ENCODE measurements at places on chromosomes 7 and 10.

DNA sequence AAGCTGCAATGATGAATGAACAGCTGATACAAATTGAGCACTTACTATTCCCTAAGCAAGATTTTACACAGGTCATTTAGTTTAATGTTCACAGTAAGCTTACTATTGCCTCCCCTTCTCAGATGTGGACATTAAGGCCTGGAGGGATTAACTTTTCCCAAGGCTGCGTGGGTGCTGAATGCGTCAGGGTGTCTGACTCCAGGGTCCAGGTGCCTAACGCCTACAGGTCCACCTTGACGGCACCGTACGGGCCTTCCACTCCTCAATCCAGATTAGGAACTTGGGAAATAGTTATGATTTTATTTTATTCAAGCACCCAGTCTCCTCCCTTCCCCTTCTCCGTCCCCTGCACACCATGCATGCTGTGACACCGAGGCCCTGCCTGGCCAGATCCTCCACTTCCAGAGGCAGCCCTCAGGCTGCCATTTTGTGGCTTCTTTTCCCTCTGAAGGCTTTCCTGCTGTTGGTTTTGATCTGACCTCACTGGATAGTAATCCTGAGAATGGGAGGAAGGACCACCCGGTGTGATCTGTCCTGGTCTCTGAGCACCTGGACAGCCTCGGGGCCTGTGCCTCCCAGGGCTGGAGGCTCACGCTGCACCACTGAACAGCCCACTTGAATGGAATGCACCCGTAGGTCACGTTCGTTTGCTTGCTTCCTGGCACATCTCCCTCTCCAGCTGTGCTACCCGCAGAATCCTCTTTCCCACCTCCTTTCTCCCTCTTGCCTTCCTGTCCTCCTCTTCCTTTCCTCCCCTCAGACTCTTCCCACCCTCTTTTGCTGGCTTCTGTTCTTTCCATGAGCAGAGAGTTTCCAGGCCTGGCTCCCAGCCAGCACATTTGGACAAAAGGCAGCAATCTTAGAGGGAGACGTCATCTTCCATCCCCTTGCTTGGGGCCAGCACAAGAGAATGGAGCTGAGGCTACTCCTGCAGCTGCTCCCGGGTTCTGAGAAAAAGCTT lies 14.4 kb downstream of the DENND2A start:
- DNase-seq, result peak; percentile 99

GRCh38 chr10:98097616-98098015 lies 36.8 kb upstream of the R3HCC1L start:
- DNase-seq, result no peak

DNA sequence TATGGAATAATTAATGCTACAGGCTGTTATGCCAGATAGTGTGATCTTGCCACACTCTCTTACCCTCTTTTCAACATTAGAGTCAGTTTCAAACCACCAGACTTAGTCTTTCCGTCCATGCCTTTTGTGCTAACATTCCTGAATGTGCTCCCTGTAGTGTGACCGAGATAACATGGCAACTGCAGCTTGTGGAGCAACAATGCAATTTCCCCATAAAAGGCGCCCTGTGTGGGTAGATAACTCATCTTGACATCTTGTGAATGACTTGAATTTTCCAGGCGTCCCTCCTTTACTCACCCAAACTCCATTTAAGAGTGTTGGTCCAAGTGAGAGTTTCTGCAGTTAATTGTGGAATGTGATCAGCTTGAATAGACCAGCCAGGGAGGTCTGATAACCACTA lies 99.6 kb downstream of the DNAH11 start:
- DNase-seq, result no peak

- DNase-seq, result no peak
Measured at GRCh38 chr7:1020849-1021251, 23.5 kb upstream of the GPR146 start.

DNA sequence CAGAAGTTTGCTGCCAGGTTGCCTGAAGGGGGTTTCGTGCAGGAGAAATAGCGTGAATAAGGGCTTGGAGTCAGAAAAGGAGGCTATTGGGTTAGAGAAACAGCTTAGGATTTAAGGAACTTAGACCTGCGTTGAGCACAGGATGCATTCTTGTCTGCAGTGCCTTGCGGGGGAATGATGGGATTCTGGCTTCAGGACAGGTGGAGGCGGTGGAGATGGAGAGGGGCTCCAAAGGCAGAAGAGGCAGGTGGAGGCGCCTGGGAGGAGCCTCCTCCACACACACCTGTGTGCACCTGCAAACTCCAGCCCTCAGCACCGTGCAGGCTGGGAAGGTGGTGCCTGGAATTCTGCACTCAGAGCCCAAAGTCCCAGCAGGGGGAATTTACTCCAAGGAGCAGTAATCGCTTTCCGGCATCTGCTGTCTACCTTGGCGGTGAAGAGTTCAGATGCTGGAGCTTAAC lies 1.8 kb downstream of the CLIP2 start:
- no peak for DNase-seq

DNA sequence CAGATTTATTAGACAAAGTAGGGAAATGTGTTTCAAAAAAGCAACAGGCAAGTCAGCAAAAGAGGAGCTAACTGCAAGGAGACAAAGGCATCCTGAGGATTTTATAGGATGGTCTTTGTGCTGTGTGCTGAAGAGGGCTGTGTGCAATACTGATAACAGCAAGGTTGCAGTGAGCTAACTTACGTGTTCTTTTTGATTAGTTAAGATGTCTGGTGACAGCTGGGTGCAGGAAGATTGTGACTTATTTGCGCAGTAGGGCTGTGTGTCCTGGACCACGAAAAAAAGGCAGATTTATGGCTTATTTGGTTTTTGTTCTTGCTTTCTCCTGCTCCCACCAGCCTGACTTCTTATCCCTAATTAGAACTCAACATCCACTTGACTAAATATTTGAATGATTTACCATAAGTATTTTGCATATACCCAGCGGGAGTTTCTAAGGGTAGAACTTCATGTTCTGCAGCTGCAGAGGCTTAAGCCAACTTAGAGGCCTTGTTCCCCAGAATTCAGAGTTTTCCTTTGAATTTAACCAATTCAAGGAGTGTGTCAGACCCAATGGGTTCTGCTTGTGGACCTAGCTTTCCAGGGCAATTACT lies 119.0 kb downstream of the ANKRD26 start:
- DNase-seq, result no peak

DNA sequence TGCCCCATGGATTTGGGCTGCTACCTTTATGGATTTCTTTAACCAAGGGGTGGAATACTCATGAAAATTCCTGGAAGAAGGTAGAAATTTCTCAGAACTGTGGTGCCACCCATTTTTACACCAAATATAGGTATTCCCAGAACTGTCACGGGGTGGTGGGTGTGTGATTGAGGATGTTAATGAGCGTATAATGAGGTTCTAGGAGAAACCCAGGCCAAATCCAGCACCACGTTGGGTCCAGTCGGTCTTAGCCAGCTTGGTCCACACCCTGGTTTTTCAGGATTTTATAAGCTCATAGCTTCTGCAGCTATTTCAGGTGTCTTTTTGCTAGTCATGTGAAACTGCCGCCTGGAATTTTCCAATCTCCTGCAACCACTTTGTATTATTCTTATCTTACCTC lies 83.3 kb downstream of the HECW1 start:
- DNase-seq, result no peak

- no peak for DNase-seq
Measured at GRCh38 chr10:89153971-89154370, 53.1 kb downstream of the CH25H start.

- DNase-seq, result no peak
Measured at GRCh38 chr7:85226361-85227085, 39.7 kb upstream of the SEMA3D start.

GRCh38 chr10:118557946-118558345 lies 37.5 kb downstream of the PRLHR start:
- DNase-seq, result peak; percentile 3

DNA sequence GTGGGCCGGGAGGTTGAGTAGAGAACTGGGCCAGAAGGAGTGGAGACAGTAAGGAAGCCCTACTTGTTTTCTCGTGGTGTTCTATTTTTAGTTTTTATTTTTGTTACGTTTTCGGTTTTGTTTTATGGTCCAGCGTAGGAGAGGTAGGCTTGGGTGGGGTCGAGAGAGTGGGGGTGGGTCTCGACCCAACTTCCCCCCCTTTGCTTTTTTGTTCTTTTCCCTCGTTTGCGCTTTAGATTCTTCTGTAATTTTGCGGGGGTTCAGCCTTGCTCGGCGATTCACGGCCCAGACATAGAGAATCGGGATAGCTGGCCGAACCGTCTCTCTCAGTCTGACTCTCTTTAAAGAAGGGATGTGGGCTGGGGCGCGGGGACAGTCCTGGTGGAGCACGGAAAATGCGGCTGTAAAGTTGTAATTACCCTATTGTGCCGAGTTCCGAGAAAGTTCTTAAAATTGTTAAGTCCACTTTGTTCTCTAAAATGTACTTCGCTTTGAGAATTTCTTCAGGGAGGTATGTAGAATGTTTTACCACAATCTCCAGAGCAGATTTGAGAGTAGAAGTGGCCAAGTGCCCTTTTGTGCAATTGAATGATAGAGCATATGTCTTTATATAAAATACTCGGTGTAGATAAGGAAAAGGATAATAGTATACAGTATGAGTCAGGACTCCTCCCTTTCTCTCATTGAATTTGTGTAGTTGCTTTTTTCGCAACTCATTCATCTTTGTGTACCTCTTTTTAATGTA lies 816 bp downstream of the DMTF1 start:
- DNase-seq, result peak; percentile 38

DNA sequence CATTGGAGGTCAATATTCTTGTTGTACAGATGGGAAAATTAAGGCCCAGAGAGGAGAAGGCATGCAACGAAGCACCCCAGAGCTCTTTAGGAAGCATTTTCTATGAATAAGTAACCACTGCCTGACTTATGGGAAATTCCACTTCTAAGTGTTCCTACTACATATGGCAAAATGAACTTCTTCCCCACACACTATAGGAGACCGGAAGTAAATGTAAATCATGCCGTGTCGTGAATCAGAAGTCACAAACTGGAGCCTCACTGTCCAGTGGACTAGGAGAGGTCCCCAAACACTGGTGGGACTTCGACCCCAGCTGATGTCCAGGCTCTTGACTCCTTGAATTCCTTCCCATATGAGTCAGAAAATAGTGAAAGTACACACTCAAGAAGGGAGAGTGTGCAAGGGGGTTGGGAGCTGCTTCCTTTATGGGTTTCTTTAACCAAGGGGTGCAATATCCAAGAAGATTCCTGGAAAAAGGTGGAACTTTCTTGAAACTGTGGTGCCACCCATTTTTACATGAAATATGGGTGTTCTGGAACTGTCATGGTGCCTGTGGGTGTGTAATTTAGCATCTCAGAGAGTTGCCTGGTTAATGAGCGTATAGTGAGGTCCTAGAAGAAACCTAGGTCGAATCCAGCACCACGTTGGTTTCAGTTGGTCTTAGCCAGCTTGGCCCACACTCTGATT lies 6.7 kb downstream of the RASSF4 start:
- DNase-seq, result peak; percentile 58

GRCh38 chr7:43505412-43505811 lies 77.5 kb upstream of the STK17A start:
- no peak for DNase-seq

- no peak for DNase-seq
Measured at GRCh38 chr10:113108948-113109347, 158.9 kb downstream of the TCF7L2 start.

DNA sequence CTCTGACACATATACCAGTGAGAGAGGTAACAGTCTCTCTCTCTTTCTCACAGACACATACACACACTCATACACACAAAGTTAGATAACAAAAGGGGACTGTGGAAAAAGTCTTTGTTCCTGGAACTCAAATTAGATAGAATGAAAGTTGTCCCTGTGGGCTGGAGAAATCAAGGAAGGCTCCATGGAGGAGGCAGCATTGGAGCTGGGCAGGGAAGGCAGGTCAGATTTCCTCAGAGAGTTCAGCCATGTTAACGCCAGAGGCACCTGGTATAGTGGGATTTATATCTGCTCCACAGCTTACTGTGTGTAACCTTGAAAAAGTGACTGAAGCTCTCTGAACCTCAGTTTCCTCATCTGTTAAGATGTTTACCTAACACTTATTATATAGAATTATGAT lies 38.7 kb downstream of the LDB3 start:
- no peak for DNase-seq

DNA sequence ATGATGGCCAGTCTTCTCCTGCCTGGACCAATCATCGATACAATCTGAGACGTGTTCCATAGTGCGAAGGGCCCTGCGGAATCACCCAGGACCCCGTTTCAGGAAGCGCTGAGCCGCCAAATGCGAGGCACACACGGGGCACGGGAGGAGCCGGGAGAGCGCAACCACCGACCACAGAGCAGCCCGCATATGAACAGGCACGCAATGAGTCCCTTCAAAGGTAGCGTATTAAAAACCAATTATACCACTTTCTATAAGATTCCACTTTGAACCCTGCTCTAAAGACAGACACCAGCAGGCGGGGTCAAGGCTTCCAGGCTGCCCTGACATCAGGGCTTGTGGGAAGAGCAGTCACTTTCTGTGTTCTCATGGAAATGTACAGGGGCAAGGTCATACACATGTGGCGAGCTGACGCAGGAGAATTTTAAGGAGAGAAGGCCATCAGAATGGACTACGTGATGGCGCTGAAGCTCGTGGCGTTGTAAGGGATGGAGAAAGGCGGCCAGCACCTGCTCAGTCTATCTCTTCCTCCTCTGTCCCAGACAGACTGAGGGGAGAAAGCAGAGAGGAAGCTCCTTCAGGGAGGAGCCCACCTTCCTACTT lies 46.2 kb downstream of the AMZ1 start:
- no peak for DNase-seq

GRCh38 chr10:43961523-43962345 lies 313.1 kb upstream of the ZNF32 start:
- DNase-seq, result no peak

GRCh38 chr7:128911423-128912031 lies 1.0 kb upstream of the KCP start:
- peak; percentile 83 for DNase-seq

DNA sequence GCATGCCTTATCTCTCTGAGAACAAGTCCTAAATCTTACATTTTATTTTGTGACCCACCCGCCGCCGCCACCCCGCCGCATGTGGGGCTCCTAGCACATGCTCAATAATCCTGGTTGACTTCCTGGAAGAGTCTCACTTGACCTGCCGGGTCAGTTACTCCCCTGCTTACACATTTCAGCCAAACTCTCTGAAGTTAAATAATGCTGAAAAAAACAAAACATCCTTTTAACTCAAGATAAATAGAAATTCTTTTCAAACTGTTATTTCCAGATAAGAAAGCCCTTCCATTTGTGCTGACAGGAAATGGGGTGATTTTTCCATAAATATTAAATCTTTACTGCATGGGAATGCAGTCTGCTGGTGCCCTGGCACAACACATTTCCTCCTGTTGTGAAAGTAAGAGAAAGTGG lies 123.5 kb downstream of the ABLIM1 start:
- DNase-seq, result no peak

DNA sequence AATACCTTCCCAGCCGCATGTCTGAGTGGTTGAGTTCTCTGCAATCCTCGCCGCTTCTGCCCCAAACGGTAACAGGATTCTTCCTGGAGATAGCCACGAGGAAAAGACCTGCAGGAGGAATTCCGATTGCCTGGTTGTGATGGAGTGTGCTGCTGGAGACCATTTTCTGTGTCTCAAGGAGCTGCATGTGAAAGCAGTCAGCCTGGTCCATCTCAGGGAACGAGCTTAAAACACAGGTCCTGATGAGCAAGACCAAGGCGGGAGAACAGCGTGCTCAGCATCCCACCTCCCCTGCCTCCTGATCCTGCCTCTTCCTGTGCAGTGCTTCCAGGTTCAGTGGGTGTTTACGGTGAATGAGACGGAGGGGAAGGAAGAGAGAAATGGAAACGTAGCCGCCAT lies 26.5 kb downstream of the VIPR2 start:
- DNase-seq, result no peak

- no peak for DNase-seq
Measured at GRCh38 chr7:151795168-151795811, 81.6 kb downstream of the PRKAG2 start.

Data from kidney tubule cell (primary cell).